ENCODE measurements at places on chromosomes 13 and 19. TPM values are rescaled to one million over a fixed set of nuclear protein-coding genes. Genes with fewer than 3 reads are reported as not detected.
A peak's percentile ranks its signal among the peaks of the same experiment; 100 is the strongest.

The ZNF506 gene
- 20.0 TPM for total RNA-seq

DNA sequence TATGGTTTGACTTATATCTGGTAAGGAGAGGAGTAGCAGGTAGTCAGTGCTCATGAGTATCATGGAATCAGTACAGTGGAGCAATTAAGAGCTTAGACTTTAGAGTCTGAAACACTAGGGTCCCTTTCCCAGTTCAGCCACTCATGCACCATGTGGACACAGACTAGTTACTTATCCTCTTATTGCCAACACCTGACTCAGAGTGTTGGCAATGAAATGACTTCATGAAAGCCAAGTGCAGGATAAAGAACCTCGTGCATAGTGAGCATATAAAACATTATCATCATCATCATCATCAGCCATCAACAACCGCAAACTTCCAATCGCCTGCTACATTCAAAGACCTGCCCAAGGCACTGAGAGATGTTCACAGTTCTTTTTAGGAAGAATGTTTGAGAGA is 164.2 kb downstream of the FOXO1 start:
- no peak overlapping the region for H3K4me3 ChIP-seq
- peak; percentile 23 for DNase-seq
- no peaks in the 10 kb centered on the region for H3K36me3 ChIP-seq
- H3K27me3 ChIP-seq, result 0 out of 2 replicates have a peak, but pooled peaks cover 7% of the 10 kb centered on the region

The FEM1A gene
- total RNA-seq, result 11.0 TPM

DNA sequence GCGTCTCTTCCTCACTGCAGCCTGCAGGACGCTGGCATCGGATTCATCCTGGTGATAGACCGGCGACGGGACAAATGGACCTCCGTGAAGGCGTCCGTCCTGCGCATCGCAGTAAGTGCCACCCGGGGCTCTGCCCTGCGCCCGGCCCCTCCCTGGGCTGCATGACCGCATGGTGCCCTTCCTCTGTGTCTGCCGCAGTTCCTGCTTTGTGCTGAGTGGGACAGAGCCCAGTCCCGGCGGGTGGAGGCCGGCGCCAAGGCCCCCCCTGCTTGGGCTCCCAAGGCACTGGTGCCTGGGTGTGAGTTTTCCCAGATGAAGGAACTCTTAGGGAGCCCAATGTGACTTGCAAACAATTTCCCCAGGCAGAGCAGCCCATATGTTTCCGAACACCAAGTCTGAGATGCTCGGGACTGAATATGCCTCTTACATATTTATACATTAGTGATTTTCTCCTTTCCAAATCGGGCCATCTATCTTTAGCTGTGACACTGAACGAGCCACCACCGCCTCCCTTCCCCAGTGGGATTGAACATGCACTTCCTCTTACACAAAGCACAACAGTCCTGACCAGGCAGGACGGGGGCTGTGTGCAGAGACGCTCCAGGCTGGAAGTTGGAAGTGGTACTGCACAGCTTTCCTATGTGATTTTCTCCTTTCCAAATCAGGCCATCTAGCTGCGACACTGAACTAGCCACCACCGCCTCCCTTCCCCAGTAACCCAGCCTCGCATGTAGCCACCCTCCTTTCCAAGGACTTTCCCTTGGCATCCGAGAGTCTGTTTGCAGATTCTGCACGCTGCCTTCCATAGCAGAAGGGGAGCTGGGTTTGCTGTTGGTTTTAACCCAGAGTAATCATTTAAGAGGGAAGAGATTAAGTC is 60.1 kb upstream of the F7 start:
- no peaks in the 10 kb centered on the region for H3K4me1 ChIP-seq
- H3K27ac ChIP-seq, result no peak overlapping the region
- DNase-seq, result no peak
- H3K4me3 ChIP-seq, result no peak overlapping the region

- H3K36me3 ChIP-seq, result no peaks in the 10 kb centered on the region
- no peak for DNase-seq
- H3K27ac ChIP-seq, result no peak overlapping the region
- no peak overlapping the region for H3K4me3 ChIP-seq
- H3K4me1 ChIP-seq, result 0 out of 2 replicates have a peak, but pooled peaks cover 7% of the 10 kb centered on the region
These were observed 25.4 kb downstream of the MIR17HG start for GRCh38 chr13:91372911-91373310.
